Peyer's patch (tissue), 4 donors: ENCODE measurements at places on chromosomes 2 and 18. TPM values are rescaled to one million over a fixed set of nuclear protein-coding genes. Genes with fewer than 3 reads are reported as not detected.

The CRYGD gene
- not detected for total RNA-seq

DNA sequence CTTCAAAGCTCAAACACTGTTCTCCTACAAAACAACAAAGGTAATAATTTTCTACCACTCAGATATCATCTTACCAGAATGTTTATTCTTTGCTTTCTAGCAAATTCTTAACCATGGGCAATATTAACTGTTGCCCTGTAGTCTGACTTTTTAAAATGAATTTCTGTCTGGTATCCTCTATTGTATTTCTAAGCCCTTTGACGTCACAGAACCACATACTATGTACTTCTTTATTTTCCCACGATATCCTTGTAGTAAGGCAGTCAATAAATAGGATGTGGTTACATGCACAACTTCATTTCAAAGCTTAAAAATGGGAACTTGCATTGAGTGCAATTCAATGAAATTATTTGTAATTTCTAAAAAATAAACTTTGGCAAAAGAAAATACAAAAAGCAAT, 58.7 kb downstream of the THADA start:
- DNase-seq, result no peak

DNA sequence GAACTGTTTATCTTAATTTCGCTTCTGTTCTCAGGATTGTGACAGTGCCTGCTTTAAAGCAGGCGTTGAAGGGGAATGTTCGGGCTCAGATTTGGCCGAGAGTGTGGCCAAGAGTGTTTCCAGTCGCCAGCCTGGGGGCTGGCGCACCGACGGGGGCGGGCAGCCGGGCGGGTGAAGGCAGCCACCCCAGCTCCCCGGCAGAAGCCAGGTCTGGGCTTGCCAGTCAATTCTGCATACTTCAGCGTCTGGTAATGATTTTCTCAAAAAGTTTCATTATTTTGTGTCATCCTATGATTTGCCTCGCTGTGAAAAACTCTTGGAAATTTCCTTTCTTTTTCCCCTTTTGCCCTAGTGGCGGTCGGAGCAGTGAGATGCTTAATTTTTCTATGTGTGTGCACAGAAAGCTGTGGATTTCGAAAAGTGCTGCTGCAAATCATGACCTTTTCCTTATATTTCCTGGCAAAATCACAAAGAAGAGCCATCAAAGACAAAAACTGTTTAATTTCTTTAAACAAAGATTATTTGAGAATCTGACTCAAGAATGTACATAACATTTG, 856 bp downstream of the FAM228A start:
- DNase-seq, result no peak

DNA sequence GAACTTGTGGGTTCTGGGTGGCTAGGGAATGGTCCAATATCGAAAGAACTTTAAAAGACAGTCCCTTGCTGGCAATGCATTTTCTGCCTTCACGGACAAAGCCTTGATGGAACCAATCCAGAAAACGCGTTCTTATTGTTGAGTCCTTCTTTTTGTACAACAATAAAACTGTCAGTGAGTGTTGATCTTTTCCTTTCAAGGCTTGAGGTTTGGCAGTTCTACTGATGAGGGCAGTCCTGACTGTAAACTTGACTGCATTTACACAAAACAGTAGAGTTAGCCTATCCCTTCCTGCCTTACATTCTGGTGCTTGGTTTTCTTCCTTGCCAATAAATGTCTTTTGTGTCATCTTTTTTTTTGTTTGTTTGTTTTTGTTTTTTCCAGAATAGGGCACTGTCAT, 2.5 kb upstream of the UGT1A7 start:
- DNase-seq, result no peak

- no peak for DNase-seq
These were observed 292.6 kb downstream of the CALCRL start for GRCh38 chr2:187155476-187155875.
